ENCODE measurements at places on chromosomes 1 and 21. TPM values are rescaled to one million over a fixed set of nuclear protein-coding genes. Genes with fewer than 3 reads are reported as not detected.

Gene AMY2A
- not detected for total RNA-seq

Gene HES2
- total RNA-seq = 0.98 TPM

GRCh38 chr1:24925082-24925779 is 4.8 kb downstream of the RUNX3 start:
- H3K4me1 ChIP-seq = peaks cover 9% of the 10 kb centered on the region
- peaks cover 69% of the 10 kb centered on the region for H3K27me3 ChIP-seq
- H3K27ac ChIP-seq = no peak overlapping the region
- no peak overlapping the region for H3K4me3 ChIP-seq
- DNase-seq = no peak
- no peaks in the 10 kb centered on the region for H3K36me3 ChIP-seq

DNA sequence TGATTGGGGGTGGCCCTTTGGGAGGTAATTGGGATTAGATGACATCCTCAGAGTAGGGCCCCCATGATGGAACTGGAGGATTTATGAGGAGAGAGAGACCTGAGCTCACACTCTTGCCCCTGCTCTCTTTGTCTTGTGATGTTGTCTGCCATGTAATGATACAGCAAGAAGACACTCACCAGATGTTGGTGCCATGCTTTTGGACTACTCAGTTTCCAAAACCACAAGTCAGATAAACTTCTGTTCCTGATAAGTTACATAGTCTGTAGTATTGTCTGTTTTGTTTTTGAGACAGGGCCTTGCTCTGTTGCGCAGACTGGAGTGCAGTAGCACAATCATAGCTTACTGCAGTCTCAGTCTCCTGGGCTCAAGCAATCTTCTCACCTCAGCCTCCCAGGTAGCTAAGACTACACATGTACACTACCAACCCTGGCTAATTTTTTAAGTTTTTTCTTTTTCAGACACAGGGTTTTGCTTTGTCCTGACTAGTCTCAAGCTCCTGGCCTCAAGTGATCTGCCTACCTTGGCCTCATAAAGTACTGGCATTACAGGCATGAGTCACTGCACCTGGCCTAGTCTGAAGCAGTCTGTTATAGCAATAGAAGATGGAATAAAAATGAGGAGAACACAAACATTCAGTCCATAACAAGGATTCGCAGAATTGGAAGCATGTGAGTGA is 115.0 kb upstream of the GALNT2 start:
- H3K36me3 ChIP-seq = no peaks in the 10 kb centered on the region
- H3K27me3 ChIP-seq = peaks cover 45% of the 10 kb centered on the region
- no peak for DNase-seq
- no peak overlapping the region for H3K27ac ChIP-seq

GRCh38 chr1:51649593-51650091 is 32.8 kb downstream of the OSBPL9 start:
- H3K36me3 ChIP-seq = peaks cover 4% of the 10 kb centered on the region
- H3K4me1 ChIP-seq = peaks cover 33% of the 10 kb centered on the region
- DNase-seq = no peak
- H3K4me3 ChIP-seq = no peak overlapping the region
- H3K27ac ChIP-seq = peak overlapping the region; percentile 87

GRCh38 chr1:66978201-66978600 is 53.4 kb downstream of the MIER1 start:
- peaks cover 13% of the 10 kb centered on the region for H3K36me3 ChIP-seq
- H3K27ac ChIP-seq = no peak overlapping the region
- no peaks in the 10 kb centered on the region for H3K27me3 ChIP-seq
- no peak for DNase-seq
- H3K4me1 ChIP-seq = no peaks in the 10 kb centered on the region
- H3K4me3 ChIP-seq = no peak overlapping the region

- peaks cover 10% of the 10 kb centered on the region for H3K4me1 ChIP-seq
- no peak for DNase-seq
- H3K27ac ChIP-seq = no peak overlapping the region
- no peaks in the 10 kb centered on the region for H3K27me3 ChIP-seq
- H3K36me3 ChIP-seq = no peaks in the 10 kb centered on the region
Measured at GRCh38 chr1:227349967-227350366, 31.7 kb upstream of the CDC42BPA start.

DNA sequence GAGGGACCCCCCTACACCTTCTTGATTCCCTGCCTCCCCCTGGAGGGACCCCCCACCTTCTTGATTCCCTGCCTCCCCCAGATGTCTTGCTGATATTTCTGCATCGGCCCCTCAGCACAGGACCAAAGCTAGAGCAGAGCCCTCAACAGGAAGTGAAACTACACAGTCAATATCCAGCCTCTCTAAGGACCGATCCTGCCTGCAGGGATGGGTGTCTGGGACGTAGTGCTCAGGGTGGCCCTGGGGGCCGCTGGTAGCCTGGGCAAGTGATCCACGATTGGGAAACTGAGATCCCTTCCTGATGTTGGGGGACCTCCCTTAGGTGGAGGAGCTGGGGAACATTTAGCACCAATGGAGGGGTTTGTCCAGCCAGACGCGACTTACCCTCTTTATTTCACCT is 3.9 kb upstream of the LEFTY2 start:
- DNase-seq = no peak
- no peak overlapping the region for H3K27ac ChIP-seq

DNA sequence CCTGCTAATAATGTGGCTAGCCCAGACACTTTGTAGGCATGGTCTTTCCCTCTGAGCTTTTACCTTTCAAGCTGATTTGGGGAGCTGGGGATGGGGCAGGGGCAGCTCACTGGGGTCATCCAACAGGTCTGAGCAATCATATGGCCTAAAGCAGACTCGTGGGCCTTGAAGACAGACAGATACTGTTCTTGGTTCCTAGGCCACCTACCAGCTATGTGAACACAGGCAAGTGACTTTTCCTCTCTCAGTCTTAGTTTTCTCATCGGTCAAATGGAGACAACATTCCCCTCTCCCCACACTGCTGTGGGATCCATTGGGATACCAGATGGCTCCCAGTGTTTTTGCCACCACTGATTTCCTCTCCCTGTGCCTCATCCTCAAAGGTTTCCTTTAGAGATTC is 181.8 kb downstream of the RRAGC start:
- no peak overlapping the region for H3K4me3 ChIP-seq
- H3K36me3 ChIP-seq = no peaks in the 10 kb centered on the region
- DNase-seq = no peak

- no peaks in the 10 kb centered on the region for H3K27me3 ChIP-seq
- H3K27ac ChIP-seq = peak overlapping the region; percentile 59
- peaks cover 21% of the 10 kb centered on the region for H3K4me1 ChIP-seq
- no peaks in the 10 kb centered on the region for H3K36me3 ChIP-seq
- H3K4me3 ChIP-seq = no peak overlapping the region
Measured at GRCh38 chr1:81998165-81998564, 197.4 kb downstream of the ADGRL2 start.

DNA sequence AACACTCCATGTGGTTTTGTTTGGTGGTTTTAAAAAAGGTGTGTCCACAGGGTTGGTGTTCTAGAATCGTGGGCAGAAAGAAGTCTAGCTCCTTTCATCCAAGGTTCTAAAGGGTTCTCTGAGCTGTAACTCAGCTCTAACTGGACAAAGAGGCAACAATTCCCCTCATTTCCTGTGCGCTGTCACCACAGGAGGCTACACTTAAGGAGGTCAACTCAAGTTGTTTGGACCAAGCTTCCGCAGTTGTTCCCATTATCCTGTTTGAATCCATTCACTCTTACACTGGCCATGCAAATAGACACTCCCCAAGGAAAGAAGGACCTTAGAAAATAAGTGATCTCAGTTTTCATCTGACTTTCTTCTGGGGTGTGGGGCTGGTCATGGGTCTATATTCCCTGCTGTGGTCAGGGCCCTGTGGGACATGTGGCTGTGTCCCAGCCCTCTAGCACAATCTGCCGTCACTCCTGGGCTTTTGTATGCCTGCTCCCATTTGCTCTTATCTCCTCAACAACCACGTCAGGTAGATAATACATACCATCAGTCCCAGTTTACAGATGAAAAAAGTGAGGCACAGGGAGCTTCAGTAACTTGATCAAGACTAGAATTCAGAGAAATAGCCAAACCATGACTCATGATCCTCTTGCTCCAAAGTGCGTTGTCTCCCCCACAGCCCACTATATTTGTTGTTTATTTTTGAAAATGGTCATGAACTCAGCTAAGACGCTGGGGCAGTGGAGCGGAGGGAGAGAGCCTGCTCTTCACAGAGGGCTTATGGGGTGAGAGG is 103.6 kb downstream of the RHOU start:
- H3K4me1 ChIP-seq = peaks cover 8% of the 10 kb centered on the region
- peaks cover 2% of the 10 kb centered on the region for H3K36me3 ChIP-seq
- DNase-seq = no peak
- H3K4me3 ChIP-seq = no peak overlapping the region
- H3K27me3 ChIP-seq = no peaks in the 10 kb centered on the region

DNA sequence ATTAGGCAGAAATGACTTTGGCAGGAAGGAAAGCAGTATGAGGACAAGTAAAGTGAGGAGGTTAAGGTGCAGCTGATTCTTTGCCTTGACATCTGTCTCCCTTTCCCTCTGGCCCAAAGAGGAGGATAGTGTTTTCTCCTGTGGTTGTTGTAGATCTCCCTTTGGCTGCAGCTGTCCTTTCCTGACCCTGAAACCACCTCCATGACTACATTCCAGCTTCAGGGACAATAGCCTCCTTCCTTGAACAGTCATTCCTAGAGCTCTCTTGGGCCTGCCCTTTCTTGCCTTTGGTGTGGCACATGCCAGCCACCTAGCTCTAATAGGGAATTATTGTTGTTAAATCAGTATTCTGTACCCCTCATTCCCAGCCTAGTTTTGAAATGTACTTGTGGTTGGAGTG is 6.2 kb downstream of the ZMYM1 start:
- no peak overlapping the region for H3K4me3 ChIP-seq
- DNase-seq = no peak
- peaks cover 6% of the 10 kb centered on the region for H3K4me1 ChIP-seq
- peaks cover 16% of the 10 kb centered on the region for H3K36me3 ChIP-seq
- H3K27ac ChIP-seq = no peak overlapping the region
- no peaks in the 10 kb centered on the region for H3K27me3 ChIP-seq

DNA sequence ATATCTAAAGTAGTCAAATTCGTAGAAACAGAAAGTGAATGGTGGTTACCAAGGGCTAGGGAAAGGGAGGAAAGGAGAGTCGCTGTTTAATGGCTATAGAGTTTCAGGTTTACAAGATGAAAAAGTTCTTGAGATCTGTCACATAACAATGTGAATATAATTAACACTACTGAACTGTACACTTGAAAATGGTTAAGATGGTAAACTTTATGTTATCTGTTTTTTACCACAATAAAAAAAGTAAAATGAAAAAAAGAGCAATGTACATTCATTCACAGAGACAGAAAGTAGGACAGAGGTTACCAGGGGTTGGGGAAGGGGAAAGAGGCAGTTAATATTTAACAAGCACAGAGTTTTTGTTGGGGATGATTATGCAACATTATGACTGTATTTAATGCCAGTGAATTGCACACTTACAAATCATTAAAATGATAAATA is 53.3 kb upstream of the SEC16B start:
- H3K36me3 ChIP-seq = peaks cover 4% of the 10 kb centered on the region
- H3K4me1 ChIP-seq = no peaks in the 10 kb centered on the region
- no peak for DNase-seq
- no peaks in the 10 kb centered on the region for H3K27me3 ChIP-seq

Data from mesothelial cell of epicardium (in vitro differentiated cells).